ENCODE measurements at places on chromosomes 11 and 22.
A peak's percentile ranks its signal among the peaks of the same experiment; 100 is the strongest.

- no peak for DNase-seq
These were observed 360.0 kb downstream of the OPCML start for GRCh38 chr11:133172349-133172748.

GRCh38 chr11:116461789-116462188, 311.0 kb downstream of the BUD13 start:
- DNase-seq = no peak

- DNase-seq = no peak
These were observed 48.3 kb downstream of the LIF start for GRCh38 chr22:30198152-30198825.

- DNase-seq = no peak
These were observed 18.6 kb downstream of the USP47 start for GRCh38 chr11:11860103-11860979.

GRCh38 chr11:131077340-131077739, 161.1 kb upstream of the SNX19 start:
- DNase-seq = peak; percentile 75

GRCh38 chr11:109590782-109591181, 168.8 kb downstream of the C11orf87 start:
- DNase-seq = no peak

- DNase-seq = peak; percentile 91
These were observed 61.5 kb downstream of the STIM1 start for GRCh38 chr11:3916962-3917361.

DNA sequence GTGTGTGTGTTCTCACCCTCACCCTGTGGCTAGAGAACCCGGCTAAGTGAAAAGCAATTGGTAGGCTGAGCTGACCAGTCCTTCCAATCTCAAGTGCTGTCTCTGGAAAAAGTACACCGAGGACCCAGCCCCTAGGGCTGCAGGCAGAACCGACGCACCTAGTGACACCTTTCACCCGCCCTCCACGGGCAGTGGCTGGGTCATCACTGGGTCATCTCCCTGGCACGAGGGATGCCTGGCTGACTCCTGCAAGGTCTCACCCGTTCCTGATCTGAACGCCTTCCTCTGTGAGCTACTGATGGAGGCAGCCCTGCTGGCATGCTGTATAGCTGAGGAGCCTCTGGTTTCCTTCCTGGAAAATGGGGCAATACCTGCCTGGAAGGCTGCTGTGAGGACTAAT, 311.5 kb downstream of the NTM start:
- DNase-seq = no peak

- DNase-seq = no peak
These were observed 5.2 kb downstream of the NCAPH2 start for GRCh38 chr22:50513175-50513574.

GRCh38 chr22:43377548-43377895, 34.3 kb upstream of the MPPED1 start:
- no peak for DNase-seq

DNA sequence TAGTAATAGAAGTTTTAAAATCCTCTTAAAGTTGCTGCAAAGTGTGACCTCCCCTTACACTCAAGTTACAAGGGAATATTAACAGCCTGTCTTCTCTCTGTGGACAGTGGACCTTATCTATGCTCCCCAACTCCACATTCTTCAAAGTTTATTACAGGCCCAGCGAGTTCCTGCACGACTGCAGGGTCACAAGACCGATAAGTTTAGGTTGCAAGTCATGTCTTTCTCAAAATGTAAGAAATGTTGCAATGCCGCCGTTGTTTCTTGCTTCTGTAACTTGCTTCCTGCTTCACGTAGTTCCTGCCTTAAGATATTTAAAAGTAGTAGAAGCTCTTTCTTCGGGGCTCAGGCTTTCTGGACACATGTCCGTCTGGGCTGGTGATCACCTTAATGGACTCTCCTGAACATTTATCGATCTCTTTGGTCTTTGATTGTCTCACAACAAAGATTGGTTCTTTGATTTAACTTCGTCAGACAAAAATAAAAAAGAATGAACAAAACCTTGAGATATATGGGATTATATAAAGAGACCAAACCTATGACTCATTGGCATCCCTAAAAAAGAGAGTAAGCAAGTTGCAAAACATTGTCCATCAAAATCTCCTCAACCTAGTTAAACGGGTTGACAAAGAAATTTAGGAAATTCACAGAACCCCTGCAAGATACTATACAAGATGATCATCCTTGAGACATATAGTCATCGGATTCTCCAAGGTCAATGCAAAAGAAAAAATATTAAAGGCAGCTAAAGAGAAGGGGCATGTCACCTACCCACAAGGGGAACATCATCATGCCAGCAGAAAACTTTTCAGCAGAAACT, 45.4 kb upstream of the GLYAT start:
- DNase-seq = no peak

- DNase-seq = no peak
These were observed 60.5 kb downstream of the DDI1 start for GRCh38 chr11:104096900-104097299.

GRCh38 chr11:33790040-33790439, 15.7 kb upstream of the FBXO3 start:
- no peak for DNase-seq

GRCh38 chr22:21013657-21014201, 1.2 kb upstream of the P2RX6 start:
- DNase-seq = peak; percentile 42

DNA sequence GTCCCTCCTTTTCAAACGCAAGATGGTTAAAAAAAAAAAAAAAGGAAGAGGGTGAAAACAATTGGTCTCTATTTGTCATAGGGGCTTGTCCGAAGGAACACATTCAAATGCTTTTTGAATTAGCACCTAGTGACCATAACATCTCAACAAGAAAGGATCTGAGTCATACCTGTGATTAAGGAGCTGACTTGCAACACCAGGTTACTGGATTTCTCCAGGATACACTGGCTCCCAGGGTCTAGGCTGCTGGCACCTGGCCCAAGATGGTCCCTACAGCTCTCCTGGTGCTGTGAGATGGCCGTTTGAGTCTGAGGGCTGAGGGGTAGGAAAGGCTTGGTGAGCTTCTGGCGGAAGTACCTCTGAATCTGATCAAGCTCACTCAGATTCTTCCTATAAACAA, 28.4 kb upstream of the UCP3 start:
- peak; percentile 54 for DNase-seq

DNA sequence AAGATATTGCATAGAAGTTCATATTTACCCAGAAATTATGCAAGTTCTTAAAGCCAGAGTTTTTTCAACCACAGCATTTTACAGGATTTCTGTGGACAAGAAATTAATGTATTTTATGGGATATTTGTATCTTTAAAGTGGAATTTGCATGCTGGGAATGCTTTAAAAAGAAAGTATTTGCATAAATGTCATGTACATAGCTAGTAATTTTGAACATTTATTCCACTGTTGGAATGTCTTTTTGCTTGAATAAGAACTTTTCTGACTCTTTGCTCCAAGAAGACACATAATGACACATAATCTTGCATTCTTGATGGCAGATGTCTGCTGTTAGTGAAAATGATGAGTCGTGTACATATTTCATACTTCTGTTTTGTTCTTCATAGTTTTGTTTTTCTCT, 66.6 kb downstream of the ATXN10 start:
- no peak for DNase-seq

DNA sequence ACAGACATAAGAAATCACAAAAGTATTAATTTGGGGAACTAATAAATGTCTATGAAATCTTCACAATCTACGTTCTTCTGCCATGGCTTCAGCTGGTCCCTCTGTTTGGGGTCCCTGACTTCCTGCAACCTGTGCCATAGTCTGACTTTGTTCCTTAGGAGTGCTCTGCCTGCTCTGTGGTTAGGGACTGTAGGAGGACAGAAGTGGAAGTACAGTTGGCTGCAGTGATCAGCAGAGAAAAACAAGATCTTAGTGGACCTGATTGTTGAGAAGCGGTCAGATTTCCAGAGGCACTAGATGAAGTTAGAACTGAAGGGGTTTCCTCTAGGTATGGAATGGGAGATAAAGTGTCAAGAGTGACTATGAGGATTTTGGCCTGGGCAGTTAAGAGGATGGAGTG, 80.6 kb downstream of the PPP6R3 start:
- no peak for DNase-seq

DNA sequence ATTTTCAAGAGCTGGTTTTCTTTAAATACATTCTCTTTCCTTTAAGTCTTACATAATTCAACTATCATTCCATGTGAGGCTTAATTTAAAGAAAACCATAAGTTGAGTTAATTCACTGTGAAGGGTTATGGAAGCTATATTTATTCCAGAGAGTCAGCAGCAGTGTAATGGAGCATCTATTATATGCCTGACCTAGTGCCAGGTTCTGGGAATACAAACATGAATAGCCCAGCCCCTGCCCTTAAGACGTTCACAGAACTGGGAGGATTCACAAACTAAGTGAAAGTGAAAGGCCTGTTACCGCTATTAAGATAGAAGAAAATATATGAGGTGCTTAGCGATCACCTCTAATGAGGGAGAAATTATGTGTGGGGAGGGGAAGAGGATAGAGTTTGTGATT, 408.9 kb upstream of the CCDC90B start:
- no peak for DNase-seq

- DNase-seq = no peak
These were observed 105.4 kb upstream of the PLET1 start for GRCh38 chr11:112366012-112366411.

DNA sequence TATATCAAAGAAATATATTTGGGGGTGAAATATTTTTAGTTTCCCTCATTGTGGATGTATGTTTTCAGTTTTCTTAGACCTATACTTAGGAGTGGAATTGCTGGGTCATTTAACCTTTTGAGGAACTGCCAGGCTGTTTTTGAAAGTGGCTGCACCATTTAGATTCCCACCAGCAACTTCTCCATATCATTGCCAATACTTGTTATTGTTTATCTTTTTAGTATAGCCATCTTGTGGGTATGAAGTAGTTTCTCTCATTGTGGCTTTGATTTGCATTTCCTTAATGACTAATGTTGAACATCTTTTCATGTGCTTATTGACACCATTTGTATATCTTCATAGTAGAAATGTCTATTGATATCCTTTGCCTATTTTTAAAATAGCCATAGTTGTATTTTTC, 62.1 kb upstream of the B3GNT6 start:
- DNase-seq = no peak

DNA sequence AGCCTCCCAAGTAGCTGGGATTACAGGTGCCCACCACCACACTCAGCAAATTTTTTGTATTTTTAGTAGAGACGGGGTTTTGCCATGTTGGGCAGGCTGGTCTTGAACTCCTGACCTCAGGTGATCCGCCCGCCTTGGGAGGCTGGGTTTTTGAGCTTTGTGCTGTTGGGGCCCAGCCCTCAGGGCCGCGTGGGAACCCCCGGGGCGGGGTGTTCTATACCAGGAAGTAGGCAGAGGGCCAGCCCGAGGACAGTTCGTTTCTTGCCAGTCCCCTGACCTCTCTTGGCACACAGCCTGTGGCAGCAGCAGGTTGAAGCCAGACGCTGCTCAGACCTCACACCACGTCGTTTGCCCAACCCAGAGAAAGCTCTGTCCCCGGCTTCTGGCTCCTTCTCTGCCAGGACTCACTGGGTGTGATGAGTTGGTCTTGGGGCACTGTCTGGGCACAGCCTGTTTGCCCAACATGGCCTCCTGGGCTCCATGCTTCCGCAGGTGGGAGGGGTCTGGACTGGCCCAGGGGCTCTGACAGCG, 24.9 kb upstream of the CHKA start:
- DNase-seq = no peak

GRCh38 chr11:126817096-126817495, 183.5 kb downstream of the KIRREL3 start:
- no peak for DNase-seq

DNA sequence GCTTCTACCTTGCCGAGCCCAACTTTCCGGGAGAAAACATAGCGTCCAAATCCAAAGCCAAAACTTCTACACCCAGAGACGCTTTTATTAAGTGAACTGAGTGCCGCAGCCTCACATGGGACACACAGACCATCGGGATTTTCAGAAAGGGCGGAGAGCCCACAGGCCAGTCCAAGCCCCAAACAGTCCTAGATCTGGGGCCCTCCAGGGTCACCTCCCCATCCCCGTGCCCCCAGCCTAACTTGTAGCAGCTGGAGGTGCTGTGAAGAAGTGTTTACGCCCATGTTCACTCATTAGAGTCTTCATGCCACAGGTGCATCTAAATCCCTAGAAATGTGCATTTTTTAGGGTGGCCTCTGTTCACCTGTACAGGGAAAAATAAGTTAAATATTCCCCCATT, 14.1 kb upstream of the ADORA2A start:
- no peak for DNase-seq

DNA sequence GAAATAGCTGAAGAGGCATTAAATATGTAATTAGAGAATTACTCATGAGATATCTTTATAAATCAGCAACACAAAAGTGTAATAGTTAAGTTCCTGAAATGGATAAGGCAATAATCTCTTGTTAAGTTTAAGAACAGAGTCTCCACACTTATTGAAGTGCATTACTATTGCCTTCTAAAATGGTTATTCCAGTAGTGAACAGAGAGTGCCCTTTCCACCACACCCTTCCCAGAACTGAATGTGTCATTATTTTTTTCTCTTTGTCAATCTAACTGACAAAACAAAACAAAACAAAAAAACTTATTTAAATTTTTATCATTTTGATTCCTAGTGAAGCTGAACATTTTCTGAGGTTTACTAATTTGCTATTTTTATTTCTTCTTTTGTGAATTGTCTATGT, 9.2 kb upstream of the PRRG4 start:
- DNase-seq = no peak

GRCh38 chr11:86508604-86509587, 134.2 kb downstream of the CCDC81 start:
- DNase-seq = no peak

- DNase-seq = no peak
These were observed 7.9 kb upstream of the CYTH4 start for GRCh38 chr22:37274380-37274862.

DNA sequence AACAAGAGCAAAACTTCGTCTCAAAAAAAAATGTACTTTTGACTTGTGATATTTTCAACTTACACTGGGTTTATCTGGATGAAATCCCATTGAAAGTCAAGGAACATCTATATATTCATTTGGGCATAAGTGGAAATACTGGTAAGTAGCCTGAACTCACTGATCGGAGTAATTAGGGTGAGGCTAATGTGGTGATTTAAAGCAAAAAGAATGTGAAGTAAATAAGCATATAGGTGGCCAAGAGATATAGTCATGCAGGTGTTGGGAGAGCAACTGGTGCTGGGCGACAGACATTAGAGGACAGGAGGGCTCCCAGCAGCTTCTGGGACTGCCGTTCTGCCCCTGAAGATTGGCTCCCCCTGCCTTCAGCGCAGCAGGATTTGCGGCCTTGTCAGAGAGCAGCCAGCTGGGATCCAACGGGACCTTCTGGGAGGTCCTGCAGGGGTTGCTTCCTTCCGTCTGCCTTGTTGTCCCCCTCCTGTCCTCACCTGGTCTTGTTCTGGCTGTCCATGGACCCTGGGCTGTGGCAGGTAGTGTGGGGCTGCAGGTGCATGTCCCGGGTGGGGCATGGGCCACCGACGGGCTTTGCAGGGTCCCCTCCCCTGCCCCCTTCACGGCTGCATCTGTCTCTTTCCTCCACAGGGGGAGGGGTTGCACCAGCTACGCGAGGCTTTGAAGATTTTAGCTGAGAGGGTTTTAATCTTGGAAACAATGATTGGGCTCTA, 14.1 kb downstream of the RHBDD3 start:
- DNase-seq = peak; percentile 19
